Cerebellar cortex (tissue), 1 donor: ENCODE measurements at places on chromosomes 7 and 10.

DNA sequence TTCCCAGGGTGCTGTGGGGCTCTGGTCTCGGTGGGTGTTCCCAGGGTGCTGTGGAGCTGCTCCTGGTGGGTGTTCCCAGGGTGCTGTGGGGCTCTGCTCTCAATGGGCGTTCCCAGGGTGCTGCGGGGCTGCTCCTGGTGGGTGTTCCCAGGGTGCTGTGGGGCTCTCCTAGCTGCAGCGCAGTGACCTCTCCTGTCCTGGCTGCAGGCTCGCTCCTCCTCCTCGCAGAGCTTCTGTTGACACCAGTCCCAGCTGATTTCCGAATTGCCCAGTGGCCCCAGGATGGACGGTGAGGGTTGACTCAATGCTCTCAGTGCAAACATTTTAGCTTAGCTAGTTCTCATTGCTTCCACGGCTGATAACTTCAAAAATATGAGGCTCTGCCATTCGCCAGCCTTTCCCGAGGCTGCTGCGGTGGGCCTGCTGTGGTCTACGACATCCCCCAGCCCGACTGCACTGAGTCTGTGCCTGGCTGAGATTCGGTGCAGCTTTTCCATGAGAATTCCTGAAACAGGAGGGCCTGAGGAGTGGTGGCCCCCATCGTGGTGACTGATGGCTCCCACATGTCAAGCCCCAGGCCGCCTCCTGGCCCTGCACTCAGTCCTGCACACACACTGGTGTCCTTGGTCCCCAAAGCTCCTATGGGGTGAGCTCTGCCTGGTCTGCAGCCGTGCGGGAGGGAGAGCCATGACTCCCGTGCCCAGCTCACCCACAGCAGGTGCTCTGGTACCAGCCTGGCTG is 58.3 kb upstream of the NKX6-2 start:
- no peak for DNase-seq

- no peak for DNase-seq
Observed at GRCh38 chr10:10394933-10395658, 622.6 kb upstream of the CELF2 start.

DNA sequence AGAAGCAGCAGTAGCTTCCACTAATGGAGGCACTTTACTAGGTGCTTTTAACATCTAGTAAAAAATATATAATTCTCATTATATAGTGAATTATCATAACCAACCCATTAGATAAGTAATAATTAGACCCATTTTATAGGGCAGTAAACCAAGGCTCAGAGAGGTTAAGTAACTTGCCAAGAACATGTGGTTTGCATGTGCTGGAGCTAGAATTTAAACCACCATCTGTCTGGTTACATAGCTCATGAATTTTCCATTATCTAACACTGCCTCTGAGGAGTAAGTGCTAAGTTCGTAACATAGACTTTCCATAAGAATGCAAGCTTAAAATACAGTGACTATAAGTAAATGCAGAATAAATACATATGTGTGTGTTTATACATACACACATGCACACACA is 41.9 kb downstream of the CREB3L2 start:
- DNase-seq, result no peak

DNA sequence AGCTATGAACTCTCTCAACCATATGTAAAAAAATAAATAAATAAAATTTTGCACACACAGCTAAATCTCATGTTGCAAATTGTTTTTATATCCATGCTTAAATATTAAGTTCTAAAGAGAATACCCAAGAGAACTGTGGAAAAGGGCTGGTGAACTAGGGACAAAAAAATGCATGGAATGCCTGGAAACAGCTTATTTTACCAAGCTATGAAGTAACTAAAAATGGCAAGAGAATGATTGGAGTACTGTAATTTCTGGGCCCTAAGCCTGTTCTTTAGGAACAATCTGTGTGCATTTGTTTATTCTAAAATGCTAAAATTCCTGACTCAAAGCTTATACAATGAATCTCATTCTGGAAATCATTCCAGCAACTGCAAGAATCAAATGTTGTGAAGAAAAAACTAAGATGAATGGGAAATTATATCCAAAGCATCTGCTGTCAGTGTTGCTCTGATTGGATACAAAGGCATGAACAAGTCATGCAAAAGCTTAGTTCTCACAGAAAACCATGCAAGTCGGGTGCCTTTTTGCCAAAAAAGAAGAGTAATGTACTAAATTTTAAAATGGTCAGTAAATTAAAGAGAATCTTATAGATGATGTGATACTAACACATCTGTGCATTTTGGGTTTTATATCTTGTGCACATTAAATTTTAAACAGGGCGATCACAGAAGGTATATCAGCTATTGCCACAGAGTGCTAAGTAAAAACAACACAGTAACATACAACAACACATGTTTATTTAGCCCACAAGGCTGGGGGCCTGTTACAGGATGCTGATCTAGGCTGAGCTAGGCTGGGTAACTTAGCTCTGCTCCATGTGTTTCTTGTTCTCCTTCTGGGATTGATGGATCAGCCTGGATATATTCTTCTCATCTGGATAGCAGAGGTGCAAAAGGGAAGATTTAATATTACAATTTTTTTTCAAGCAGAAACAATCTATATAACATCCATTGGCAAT is 453.5 kb upstream of the SEMA3A start:
- DNase-seq, result no peak

DNA sequence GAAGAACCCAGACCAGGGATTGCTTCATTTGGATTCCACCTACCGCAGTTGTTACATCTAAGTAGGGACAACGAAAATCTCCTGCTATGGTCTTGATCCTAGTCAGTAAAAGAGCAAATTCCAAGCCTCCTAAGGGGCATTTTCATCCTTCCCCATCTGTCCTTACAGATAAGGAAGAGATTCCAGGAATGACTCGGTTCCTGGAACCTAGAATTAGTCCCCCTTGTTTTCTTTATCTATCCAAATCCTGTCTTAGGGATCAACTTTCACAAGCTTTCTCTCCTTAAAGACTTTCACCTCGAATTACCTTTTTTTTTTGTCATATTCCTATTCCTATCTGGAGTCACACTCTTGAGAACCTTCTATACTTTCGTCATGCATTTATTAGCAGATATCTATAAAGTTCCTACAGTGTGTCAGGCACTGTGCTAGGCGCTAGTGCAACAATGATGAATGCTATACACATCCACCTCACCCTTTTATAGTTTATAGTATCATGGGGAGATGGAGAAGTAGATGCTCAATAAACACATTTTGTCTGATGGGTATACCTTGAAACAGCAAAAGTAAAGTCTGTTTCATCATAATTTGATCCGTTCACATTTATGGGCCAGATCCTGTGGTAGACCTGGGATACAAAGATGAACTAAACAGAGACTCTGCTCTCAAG is 39.2 kb downstream of the LAMB4 start:
- DNase-seq, result no peak
